Omental fat pad (tissue), 4 donors: ENCODE measurements at places on chromosomes 1 and 21.

- DNase-seq: no peak
Observed at GRCh38 chr21:42075686-42076471, 4.8 kb downstream of the UMODL1 start.

GRCh38 chr1:3441410-3441847, 13.0 kb upstream of the ARHGEF16 start:
- DNase-seq: no peak

DNA sequence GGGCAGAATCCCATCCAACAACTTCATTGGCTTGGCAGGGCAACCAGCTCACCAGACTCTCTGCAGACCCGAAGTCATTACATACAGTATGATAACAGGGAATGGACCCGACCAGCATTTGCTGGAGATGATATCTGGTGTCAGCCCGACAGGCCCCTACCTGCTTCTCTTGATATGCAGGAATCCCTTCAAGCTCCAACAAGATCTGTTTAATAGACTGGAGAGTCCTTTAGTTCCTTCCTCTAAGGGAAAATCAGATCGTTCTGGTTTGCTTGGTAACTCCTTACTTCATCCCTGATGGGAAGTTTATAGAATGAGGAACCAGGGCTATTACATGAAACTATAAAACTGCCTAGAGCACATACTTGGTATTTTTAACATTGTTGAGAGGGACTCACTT, 61.2 kb downstream of the EDARADD start:
- DNase-seq: no peak

GRCh38 chr1:234856845-234857245, 246.9 kb upstream of the IRF2BP2 start:
- DNase-seq: no peak

- no peak for DNase-seq
Observed at GRCh38 chr1:187878883-187879282, 1050.1 kb downstream of the PLA2G4A start.
